ENCODE measurements at places on chromosomes 2 and 18.
A peak's percentile ranks its signal among the peaks of the same experiment; 100 is the strongest.

DNA sequence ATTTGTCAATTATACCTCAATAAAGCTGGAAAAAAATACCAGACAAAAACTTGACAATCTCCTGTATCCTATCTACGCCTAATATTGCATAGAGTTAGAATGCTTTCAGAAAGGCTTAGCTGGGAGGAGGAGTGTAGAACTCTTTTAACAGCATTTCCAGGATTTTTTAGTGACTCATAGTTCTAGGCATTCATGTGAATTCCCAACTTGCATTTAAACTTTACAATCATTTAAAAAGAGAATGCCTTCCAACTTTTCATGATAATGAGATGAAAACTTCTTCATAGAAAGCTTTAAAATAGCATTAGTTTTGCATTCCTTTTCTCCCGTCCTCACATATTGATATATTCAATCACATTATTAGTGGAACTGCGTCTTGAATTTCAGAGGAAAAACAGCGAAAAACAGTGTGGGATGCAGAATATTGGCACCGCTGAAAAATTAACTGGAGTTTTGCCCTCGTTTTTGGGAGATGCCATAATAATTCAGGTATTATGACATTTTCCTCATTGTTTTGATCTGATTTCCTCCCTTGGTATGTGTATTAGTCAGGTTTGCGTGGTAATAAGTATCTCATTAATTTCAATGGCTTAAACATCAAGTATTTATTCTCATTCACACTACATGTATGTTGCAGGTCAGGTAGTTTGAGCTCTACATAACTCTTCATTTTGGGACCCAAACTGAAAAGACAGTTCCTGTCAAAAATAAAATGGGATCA lies 293.2 kb upstream of the FIGN start:
- DNase-seq = no peak

DNA sequence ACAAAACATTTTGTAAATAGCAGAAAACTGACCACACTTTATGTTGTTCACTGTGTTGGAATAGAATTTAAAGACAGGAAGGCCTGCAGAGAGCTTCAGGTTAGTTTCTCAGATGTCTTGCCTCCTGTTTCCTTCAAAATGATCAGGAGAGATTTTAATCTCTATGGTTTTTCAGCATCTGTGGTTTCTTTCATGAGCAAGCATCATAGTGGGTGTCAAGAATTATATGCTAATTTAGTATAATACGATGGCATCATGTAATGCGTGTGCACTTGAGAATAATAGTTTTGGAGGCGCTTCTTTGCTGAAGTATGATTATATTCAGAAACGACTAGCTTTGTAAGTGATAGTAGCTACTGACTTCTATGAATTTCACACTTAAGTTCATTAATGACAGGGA lies 149.9 kb downstream of the PLCL1 start:
- DNase-seq = no peak

- DNase-seq = peak; percentile 18
Measured at GRCh38 chr2:38037757-38038621, 38.0 kb downstream of the CYP1B1 start.

DNA sequence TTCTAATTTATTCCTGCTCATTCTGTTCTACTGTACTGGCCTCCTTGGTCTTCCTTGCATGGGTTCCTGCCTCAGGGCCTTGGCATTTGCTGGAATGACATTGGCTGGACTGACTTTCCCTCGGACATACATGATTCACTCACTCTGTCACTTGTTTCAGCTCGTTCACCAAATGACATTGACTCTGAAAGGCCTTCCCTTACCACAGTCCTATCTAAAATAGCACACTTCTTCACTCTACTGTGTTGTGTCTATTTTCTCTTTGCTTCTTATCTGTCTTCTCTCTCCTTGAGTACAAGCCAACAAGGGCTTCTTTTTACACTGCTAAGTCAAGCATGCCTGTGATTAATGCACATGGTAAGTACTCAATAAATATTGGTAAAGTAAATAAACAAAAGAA lies 65.6 kb downstream of the SCG2 start:
- DNase-seq = no peak

DNA sequence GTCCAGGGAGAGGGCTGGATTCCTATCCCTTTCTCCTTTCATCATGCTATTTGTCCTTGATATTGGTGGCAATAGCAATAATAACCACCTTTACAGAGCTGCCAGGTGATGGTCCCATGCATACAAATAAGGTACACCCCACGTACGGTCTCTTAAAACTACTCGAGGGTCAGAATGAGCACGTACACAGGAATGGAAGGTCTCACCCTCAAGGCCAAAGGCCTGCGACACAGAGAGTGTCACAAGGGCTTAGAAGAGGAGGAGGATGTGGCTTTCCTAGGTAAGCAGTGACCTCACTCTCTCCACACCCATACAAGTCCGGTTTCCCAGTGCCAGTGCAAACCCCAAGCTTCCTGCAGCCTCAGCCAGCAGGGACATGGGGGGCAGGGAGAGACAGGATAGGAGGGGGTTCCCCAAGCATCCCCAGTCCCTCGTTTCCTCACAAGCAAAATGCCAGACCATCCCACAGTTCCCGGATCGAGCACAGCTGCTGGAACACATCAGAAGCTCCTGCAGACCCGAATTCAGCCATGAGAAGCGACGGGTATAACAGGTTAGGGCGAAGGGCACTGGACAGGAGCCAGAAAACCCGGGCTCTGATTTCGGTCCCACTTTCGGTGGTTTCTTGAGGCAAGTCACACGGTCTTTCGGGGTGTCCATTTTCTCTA lies 49.2 kb downstream of the PLB1 start:
- no peak for DNase-seq

GRCh38 chr2:232884001-232884421 lies 13.9 kb downstream of the SNORC start:
- no peak for DNase-seq

- no peak for DNase-seq
Measured at GRCh38 chr18:25650201-25650941, 298.4 kb upstream of the ZNF521 start.

GRCh38 chr2:162734866-162735265 lies 103.7 kb downstream of the KCNH7 start:
- DNase-seq = no peak

GRCh38 chr2:110755491-110756078 lies 23.2 kb downstream of the ACOXL start:
- DNase-seq = no peak

- DNase-seq = no peak
Measured at GRCh38 chr2:78118037-78118436, 595.9 kb upstream of the LRRTM4 start.

- no peak for DNase-seq
Measured at GRCh38 chr2:238724728-238725127, 123.2 kb upstream of the TWIST2 start.

DNA sequence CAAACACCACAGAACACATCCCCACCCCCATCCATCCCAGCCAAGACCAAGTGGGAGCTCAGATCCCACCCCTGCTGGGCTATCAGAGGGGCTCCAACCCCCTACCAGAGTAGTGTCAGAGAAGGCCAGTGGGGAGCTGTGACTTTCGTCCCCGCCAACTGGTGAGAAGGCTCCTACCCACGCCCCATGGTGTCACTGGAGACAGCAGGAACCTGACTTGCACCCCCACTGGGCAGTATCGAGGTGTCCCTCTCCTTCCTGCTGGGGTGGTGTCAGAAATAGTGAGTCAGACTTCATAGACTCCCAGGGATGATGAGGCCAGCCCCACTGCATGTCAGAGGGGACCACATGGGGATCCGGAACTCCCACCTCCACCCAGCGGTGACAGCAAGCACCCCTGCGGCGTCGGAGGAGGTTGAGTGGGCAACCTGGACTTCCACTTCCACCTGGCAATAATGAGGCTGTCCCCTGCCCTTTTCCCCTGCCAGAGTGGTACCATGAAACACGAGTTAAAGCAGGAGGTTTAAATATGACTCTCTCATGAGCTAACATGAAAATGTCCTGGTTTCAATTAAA lies 106.7 kb downstream of the CTIF start:
- DNase-seq = no peak

DNA sequence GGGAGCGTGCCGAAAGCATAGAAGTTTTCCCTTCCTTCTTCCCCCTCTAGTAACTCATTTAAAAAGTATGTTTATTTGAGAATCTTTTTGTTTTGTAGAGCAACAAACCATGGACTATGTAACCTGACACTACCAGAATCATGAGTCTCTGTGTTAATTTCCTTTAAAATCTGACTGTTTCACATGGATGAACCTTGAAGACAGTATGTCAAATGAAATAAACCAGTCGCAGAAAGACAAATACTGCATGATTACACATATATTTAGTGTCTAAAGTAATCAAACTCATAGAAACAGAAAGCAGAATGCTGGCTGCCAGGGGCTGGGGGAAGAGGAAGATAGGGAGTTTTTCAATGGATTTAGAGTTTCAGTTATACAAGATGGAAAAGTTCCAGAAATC lies 32.3 kb downstream of the PTPN2 start:
- DNase-seq = no peak

GRCh38 chr2:128510701-128511397 lies 192.2 kb upstream of the HS6ST1 start:
- DNase-seq = no peak

DNA sequence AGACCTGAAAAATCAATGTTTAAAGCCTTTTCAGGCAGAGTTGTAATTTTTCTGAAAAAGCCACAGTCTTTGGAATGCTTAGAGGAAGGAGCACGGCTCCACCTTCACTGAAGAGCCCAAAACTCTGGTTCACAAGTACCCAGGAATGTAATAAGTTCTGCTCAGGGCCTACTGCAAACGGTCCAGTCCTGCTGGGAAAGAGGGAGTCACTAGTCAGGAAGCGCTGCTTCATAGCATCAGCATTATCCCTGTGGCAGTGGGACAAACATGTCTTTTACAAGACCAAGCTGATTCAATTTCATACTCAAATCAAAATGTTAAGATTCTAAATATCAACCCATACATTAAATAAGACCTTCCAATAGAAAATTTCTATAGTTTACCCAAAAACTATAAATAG lies 152.9 kb upstream of the PGAP1 start:
- no peak for DNase-seq

DNA sequence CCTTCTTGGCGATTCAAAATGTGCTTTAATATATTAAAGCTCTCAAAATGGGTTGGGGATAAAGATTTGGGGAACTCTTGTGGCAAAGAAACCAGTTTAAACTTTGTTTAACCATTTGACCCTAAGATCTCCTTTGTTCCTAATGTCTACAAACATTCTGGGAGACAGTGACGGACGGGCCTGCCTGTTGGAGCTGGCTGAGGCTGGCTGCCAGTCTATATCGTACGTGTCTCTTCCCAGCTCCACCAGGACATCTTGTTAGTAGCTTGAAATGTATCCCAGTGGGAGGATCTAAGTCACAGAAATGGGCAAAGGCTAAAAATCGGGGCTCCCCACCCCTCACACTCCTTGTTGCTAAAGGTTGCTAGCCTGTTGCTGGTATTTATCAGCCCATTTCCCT lies 30.7 kb downstream of the ZNF532 start:
- DNase-seq = no peak

GRCh38 chr18:26476697-26477096 lies 71.7 kb downstream of the KCTD1 start:
- DNase-seq = no peak

DNA sequence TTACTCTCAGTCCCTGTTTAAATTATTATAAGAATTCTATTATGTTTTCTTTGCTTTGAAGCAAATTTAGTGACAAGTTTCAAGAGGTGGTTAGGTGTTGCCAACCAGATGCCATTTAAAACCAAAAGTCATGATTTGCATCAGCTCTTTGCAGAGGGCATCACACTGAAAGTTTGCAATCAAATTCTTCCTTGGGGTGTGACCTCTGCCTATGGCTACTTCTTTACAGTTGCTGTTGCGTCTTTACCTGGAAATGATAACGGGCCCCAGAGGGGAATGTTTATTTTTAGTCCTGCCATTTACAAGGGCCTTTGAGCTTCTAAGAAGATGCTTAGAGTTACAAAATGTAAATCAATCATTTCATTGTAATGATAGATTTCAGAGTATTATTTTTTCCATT lies 561.0 kb downstream of the ARHGAP15 start:
- DNase-seq = no peak

- no peak for DNase-seq
Measured at GRCh38 chr18:55504808-55505207, 83.2 kb downstream of the TCF4 start.

- no peak for DNase-seq
Measured at GRCh38 chr2:160294339-160294803, 94.3 kb upstream of the ITGB6 start.

DNA sequence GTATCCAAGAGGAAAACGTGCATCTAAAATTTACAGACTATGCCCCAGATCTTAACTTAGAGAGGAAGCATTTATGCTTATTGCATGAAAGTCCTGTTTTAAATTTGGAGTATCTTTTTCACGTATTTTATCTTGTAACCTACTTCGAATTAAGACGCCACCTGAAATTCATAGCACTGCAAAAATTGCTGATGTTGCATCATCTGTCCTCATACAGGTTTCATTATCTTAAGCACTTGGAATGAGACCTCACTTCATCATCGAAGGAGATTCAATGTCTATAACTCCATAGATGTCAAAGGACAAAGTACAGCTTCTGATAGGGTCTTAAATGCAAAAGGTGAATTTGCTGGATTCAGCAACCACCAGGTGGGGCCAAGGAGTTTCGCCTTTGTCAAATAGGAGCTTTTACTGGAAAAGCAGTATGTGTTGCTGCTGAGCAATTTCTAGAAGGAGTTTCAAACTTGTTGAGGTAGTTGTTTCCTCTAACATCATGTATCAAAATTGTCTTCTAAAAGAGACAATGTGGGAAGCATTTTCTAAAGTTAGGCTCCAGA lies 106.4 kb upstream of the CCDC85A start:
- no peak for DNase-seq

GRCh38 chr2:223981241-223981640 lies 24.0 kb downstream of the MRPL44 start:
- DNase-seq = no peak

GRCh38 chr2:61018318-61018755 lies 282 bp upstream of the PUS10 start:
- DNase-seq = no peak
